ENCODE measurements at places on chromosomes 16 and 17.

DNA sequence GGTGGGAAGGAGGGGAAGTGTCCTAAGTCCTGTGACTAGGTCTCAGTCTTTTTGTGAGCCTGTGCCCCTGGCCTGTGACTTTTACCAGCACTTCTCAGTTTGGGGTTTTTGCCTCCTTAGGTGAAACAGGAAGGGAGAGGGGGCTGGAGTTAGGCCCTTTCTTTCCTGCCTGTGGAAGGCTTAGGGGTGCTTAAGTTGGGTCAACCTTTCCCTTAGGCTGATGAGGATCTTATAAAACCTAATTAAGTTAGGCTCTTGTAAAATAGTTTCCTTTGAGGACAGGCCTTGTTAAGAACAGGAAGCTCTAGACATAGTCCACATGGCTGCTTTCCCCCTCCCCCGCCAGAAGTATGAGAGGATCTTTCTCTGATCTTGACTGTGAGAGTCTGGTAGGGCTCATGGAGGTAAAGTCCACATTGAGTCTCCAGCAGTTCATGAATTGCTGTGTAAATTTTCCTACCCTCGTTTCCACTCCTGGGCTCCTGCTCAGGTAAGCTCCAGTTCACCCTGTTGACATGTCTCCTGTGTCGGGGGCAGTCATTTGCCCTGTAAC lies 17.0 kb upstream of the DNASE1 start:
- DNase-seq, result peak; percentile 10

GRCh38 chr17:48294806-48295361 lies 135.1 kb downstream of the SKAP1 start:
- no peak for DNase-seq

DNA sequence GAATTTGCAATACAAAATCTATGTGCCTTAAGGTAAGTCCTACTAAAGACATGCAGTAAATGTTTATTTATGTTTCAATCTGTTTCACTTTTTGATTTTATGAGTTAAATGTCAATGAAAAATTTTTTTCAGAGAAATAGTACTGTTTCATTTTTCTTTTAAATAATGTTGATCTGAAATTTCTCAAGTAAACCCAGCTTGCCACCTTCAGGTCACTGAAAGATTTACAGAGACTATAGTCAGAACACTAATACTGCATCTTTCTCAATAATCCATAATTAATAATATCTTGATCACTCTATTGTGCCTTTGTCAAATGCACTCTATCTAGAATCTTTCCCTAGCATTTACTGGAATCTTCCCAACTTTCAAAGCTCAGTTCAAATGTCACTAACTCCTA lies 6.5 kb upstream of the DHX40 start:
- DNase-seq, result no peak

DNA sequence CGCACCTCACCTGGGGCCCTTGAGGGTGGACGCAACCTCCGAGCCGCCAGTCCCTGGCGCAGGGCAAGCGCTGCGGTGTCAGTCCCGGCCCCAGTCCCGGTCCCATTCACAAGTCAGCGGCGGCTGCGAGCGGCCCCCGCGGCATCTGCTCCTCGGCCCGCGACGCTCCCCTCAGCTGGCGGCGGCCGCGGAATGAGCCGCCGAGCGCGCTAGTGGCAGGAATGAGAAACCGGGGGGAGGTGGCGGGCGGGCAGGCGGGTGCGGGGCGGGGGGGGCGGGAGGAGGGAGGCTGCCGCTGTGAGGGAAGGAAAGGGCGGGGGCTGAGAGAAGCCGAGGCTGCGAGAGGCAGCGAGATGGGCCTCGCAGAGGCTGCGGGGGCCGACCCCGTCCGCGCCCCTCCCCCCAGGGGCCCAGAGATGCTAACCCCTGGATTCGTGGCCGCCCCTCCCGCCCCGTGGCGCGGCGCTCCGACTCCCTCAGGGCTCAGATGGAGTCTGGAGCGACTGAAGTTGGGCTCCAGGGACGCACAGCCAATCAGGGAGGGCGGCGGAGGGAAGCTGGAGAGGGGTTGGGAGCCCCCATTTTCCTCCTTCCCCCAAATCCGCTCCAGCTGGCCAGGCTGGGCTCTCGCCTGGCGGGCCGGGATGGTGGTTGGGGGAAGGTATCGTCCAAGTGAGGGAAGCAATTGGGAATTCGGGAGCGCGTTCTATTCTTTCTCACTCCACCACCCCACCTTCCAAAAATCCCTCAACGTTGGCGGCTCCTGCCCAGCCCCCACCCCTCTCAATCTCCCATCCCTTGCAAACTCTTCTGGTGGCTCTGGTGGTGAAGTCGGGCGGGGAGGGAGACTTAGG lies at the start of gene CDH11:
CDH11 (minus strand) TSS at position 194 of the 854 bp plus-strand sequence. CDS start 117,194 bp downstream, outside the sequence.
- peak; percentile 18 for DNase-seq

- no peak for DNase-seq
Measured at GRCh38 chr16:35506018-35506897, 2046.8 kb downstream of the TP53TG3F start.

GRCh38 chr17:34265711-34266110 lies 4.3 kb upstream of the CCL7 start:
- no peak for DNase-seq

DNA sequence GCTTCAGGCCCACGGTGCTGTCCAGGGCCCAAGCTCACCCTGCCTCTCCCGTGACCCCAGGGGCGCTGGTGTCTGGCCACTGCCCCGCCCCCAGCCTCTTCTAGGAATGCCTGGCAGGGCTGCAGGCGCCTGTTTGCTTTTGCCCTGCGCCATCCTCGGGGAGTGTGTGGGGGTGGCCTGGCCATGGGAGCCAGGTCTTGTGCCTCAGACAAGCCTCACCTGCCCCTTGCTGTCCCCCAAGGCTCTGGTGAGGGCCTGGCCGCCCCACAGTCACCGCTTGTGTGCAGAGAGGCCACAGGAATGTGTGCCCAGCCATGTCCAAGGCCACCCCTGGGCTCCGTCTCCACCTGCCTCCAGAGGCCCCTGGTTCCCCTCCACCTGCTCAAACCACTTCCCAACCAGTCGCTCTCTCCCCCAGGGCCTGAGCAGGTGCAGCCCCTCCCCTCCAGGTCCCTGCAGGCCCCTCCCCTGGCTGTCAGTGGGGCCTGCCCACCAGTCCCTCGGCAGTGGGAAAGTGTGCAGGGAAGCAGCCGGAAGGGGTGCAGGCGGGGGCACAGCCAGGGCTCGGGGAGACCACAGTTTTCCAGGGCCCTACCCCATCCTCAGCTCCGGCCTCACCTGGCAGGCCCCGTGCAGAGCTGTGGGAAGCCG lies 841 bp upstream of the IGFALS start:
- no peak for DNase-seq

- DNase-seq, result no peak
Measured at GRCh38 chr17:67126983-67127382, 82.6 kb downstream of the CACNG1 start.

- DNase-seq, result no peak
Measured at GRCh38 chr16:27566417-27566816, 16.5 kb downstream of the KATNIP start.

GRCh38 chr17:81064678-81065475 lies 29.9 kb downstream of the BAIAP2 start:
- DNase-seq, result peak; percentile 42

GRCh38 chr16:81739503-81739902 lies 39.6 kb upstream of the PLCG2 start:
- DNase-seq, result no peak

DNA sequence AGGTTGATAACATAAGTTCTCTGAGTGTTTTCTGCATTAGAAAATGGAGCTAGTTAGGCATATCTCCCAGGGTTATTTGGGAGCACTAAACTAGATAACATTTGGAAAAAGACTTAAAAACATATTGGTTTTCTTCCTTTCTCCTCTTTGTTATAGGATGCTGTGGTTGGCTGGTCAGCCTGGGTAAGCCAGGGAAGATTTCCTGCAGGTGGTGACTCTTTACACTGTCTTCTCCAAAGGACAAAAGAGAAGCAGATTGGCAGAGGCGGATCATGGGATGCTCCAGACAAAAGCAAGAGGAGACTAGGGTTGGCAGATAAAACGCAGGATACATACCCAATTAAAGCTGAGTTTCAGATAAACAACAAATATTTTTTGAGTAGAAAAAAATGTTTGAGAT lies 6.2 kb upstream of the CRYBA1 start:
- DNase-seq, result no peak

DNA sequence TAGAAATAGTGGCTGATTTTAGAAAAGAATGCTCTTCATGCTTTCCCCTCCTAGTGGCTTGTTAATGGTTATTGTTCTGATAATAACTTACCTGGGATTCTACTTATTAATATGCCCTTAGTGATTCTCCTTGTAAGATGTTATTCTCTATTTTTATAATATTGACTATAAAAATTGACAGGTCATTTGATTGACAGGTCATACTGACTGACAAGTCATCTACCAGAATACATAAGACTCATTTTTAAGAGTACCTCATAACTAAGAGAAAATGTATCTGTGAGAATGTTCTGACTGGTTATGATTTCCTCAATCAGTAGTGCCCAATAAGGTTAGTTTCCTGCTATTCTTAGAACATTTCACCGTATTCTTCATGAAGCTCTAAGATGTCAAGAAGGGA lies 8.6 kb upstream of the COX10 start:
- DNase-seq, result no peak

DNA sequence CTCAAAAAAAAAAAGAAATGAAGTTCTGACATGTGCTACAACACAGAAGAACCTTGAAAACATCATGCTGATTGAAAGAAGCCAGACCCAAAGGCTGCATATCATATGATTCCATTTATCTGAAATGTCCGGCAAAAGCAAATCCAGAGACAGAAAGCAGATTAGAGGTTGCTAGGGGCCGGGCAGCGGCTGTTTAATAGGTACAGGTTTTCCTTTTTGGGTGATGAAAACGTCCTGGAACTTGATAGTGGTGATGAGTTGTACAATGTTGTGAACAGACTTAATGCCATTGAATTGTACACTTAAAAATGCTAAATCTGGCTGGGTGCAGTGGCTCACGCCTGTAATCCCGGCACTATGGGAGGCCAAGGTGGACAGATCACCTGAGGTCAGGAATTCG lies 166.5 kb downstream of the NTN1 start:
- no peak for DNase-seq

- no peak for DNase-seq
Measured at GRCh38 chr17:1360975-1361374, 39.0 kb downstream of the YWHAE start.

DNA sequence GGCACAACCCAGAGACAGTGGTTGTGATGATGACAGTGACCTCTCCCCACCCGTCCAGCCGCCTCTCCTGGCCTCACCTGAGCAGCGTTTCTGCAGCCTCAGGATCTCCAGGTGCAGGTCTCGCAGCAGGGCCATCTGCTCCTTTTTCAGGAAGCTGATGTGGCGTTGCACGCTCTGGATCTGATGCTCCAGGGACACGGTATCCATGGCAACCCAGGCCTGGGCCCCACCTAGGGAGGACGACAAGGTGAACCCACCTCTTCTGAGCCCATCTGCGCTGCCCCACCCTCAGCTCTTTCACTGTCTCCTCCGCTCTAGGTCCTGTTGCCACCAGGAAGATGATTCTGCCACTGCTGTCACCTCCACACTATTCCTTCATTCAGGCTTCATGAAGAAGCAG lies 14.5 kb downstream of the CCDC92B start:
- no peak for DNase-seq

DNA sequence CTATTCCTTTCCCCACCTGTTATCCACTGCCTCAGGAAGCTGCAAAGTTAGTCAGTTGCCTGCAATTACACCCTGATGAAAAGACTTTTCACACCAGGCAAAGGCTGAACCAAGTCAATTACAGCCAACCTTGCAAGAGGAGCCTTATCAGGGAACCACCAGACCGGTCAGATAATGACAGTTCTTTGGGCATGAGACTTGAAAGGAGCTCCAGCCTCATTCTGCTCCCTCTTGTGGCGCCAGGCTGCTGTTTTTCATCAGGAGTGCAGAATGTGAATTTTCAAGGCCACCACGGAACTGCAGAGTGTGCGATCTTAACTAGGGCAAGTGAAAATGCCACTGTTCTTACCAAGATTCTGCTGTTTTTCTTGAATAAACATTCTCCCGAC lies 22.5 kb downstream of the DNAI2 start:
- DNase-seq, result peak; percentile 71

GRCh38 chr17:14818469-14818868 lies 446.7 kb downstream of the PMP22 start:
- no peak for DNase-seq

GRCh38 chr17:70158180-70158579 lies 11.2 kb upstream of the KCNJ2 start:
- no peak for DNase-seq

- no peak for DNase-seq
Measured at GRCh38 chr17:35051579-35052240, 11.8 kb downstream of the RFFL start.

- peak; percentile 96 for DNase-seq
Measured at GRCh38 chr16:53773150-53773846, 69.3 kb downstream of the FTO start.

DNA sequence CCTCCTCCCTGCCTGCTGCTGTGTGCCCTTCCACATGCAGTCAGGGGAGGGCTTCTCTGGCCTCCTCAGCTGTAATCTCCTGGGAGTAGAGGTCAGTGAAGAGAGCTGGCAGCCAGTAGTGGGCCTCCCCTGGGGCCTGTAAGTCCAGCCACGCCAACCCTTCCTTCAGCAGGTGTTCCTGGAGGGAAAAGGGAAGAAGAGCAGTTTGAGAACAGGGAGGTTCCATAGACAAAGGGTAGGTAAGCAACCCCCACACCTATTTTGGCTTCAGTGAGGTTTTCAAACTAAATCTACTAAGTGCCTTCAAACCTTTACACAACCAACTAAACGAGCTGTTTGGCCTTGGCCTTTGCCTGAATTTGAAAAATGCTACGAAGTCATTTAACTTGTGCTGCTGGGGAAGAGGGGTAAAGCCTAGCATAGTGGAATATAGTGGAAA lies 14.2 kb downstream of the SNF8 start:
- no peak for DNase-seq

DNA sequence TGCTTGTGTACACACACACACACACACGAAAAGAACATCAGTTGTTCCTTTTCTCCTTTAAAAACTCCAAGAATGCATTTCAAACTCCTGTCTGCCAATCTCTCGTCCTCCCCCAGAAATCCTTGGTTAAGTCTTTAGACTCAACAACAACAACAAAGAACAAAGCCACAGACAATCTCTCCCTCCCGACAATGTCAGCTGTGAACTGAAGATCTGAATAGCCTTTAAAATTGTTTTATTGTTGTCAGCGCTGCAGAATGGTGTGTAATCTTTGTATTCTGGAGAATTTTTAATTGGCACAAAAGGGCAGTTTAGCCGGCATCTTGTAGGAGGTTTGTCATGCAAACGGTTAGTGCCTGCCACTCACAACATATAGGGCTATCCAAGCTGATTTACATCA lies 219.5 kb downstream of the MSI2 start:
- peak; percentile 64 for DNase-seq

DNA sequence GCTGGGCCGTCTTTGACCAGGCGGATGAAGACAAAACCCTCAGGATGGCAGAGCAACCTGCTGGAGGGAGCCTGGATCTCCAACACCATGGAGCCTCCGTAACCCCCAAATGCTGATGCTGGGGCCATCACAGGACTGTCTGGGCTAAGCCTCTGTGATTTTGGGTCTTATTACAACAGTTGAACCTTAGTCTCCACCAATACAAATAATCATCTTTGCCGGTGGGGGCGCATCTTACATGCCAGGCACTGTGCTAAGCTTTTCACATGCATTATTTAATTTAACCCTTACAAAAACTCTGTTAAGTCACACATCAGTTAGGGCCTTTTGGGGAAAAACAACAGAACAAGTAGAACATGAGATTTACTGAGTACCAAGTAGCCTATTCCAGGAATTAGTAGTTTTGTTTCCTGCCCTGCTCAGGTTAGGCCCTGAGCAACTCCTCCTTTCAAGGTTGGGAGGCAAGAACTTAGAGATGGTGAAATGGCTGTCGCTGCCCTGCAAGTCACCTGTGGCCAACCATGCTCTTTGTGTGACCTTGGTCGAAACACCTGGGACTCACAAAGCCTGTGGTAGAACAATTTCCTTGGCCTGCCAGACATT lies 8.9 kb upstream of the ITGAM start:
- DNase-seq, result no peak

Measured in kidney glomerular epithelial cell (primary cell).